ENCODE measurements at places on chromosomes 3 and 15.

- DNase-seq, result no peak
Measured at GRCh38 chr3:123072152-123072551, 5.3 kb downstream of the PDIA5 start.

DNA sequence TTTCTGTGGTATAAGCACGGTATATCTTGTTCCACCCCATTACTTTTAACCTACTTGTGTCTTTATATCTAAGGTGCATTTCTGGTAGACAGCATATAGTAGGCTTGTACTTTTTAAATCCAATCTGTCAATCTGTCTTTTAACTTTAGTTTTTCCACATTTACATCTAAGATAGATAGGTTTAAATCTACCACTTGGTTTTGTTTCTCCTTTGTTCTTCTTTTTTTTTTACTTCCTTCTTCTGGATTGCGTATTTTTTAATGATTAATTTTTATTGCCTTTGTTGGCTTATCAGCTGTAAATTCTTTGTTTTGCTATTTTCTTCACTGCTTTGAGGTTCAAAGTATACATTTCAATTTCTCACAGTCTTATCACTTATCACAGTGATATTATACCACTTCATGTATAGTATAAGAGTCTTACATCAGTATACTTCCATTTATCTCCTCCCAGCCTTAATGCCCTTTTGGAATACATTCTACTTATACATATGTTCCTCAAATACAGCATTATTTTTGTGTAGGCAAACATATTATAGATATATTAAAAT lies 31.0 kb downstream of the IQCB1 start:
- no peak for DNase-seq

DNA sequence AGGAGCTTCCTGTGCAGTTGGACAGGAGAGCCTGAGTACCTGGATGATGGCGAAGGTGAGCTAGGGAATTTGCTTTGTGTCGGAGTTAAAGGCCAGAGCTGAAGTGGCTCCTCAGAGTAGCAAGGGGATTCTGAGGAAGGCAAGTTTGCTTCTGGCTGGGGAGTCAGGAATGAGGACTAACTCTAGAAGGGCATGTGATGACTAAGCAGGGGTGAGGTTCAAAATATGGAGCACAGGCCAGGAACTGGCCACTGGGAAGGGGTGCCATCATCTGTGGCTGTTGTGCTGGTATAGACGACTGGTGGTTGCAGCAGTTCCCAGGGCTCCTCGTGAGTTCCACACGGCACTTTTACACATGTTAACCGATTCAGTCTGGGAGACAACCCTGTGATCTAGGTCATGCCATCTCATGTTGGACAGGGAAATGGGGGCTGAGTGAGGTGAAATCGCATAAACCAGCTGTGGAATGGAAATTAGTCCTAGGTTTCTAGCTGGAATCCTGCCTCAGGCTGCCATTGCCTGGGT lies 100.8 kb downstream of the EEFSEC start:
- DNase-seq, result no peak

DNA sequence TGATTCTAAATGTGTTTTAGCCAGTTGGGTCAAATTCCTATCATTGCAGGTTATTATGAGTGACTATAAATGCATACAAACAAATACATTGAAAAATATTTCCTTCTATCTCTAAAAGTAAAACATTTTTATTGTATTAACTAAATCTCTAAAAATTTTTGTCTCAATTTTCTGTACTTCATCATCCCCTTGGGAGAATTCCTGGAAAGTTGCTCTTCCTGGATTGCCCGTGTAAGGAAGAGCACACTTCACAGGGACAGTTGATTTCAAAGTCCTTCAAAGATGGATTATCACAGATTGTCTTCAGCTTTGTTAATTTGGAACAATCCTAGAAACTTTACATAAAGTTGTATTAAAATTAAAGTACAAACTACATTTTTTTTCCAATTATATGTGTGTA lies 595.6 kb downstream of the ROBO1 start:
- DNase-seq, result no peak

DNA sequence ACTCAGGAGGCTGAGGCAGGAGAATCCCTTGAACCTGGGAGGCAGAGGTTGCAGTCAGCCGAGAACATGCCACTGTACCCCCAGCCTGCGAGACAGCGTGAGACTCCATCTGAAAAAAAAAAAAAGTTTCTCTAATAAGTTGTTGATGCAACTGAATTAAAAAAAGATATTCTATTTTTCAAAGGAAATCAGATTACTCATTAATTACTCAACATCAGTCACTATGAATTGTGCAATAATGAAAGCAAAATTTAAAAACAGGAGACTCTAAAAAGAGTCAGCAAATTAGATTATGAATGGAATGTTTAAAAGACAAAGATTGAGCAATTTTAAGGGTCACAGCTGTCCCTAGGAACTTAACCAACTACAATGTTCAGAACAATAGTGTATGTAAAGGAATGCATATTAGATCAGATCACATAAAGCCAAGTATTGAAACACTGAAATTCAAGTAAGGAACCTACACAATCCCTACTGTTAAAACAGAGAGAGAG lies 60.2 kb upstream of the SLC4A7 start:
- no peak for DNase-seq

DNA sequence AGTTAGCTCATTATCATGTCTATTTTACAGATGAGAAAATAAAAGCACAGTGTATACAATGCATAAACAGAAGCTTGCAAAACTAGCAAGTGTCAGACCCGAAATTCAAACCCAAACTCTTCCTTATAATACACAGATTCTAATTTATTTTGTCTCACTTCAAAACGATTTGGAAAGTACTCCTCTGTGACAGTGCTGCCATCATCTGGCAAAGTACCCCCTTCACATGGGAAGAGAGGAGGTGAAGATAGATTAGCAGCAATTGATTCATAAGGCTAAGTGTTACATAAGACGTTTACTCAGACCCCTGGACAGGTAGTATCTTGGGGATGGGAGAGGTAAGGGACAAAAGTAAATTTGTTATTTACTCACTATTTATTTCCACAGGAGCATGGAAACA lies 744.0 kb upstream of the SGO1 start:
- no peak for DNase-seq

- no peak for DNase-seq
Measured at GRCh38 chr15:80659375-80659774, 35.7 kb upstream of the ABHD17C start.

DNA sequence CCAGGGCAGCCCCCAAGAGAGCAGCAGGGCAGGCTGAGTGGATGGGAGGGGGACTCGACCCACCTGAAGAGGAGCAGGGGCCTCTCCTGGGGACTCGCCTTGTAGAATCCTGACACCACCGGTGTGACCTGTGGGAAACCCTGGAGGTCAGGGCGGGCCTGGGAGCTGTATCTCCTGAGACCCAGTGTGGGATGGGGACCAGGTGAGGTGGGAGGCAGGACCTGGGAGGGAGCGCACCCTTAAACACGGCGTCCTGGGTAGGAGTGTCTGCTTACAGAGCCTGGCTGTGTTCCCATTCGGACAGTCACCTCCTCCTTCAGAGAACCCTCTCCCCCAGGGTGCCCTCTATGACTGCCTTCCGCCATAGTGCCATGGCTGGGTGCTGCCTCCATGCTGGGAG lies 27.1 kb downstream of the C15orf39 start:
- DNase-seq, result no peak

DNA sequence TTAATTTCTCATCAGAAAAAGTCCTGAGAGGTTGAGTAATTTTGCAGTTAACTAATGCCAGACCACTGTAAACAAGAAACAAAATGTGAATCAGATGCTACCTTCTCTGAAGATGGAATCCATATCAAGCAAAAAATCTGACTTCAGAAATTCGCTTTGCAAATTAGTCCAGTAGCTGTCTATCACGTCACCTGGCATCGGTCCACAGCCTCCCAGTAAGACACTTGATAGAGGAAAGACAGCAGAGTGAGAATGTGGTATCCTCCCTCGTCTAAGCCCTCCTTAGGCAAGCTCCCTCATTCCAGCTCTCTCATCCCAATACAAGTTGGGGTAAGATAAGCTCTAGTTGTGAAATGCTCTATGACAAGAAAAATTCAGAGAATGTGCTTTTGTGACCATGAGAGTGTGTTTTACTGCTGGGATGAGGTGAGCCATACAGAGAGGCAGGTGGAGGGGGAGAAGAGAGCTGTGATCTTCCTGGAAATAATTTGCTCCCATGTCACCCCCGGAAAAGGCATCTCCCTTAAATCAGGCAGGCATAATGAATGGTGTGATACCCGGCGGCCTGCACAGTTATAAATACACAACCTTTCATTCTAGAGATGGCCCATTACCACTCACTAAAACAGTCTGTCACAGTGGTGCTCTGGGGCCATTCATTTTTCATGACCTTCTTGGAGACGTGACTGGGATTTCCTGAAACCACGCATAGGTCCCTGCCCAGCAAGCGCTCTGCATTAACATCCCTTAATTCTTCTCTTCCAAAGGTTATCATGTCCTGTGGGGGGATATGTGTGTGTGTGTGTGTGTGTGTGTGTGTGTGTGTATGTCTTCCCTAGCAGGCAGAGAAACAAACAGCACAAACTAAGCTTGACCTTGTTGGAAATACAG lies 602.0 kb upstream of the KCNMB2 start:
- DNase-seq, result peak; percentile 73

DNA sequence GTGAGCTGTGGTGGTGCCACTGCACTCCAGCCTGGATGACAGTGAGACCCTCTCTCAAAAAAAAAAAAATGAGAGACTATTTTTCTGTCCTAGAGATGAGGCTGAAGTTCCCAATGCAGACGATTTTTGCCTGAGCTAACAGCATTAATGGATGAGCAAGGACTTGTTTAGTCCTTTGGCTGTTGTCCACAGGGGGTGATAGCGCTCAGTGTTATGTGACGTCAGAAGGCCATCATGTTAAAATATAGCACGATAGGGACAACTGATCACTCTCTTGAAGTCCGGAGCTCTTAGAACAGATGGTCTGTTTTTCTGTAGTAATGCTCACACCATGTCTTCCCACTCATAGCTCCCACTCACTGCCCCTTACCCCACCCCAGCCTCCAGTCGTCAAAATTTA lies 6.8 kb downstream of the TRNT1 start:
- DNase-seq, result no peak

GRCh38 chr3:63582943-63583500 lies 69.5 kb upstream of the SNTN start:
- no peak for DNase-seq

- no peak for DNase-seq
Measured at GRCh38 chr3:123728014-123728413, 143.2 kb upstream of the HACD2 start.

GRCh38 chr3:117790235-117790987 lies 1080.8 kb downstream of the TUSC7 start:
- DNase-seq, result no peak

- DNase-seq, result no peak
Measured at GRCh38 chr3:134333522-134334181, 40.6 kb downstream of the AMOTL2 start.

GRCh38 chr15:78906316-78906620 lies 33.6 kb downstream of the MORF4L1 start:
- no peak for DNase-seq

- no peak for DNase-seq
Measured at GRCh38 chr15:59364248-59364647, 8.4 kb downstream of the MYO1E start.

GRCh38 chr15:31870328-31871165 lies 159.8 kb upstream of the CHRNA7 start:
- peak; percentile 73 for DNase-seq

- no peak for DNase-seq
Measured at GRCh38 chr3:13556917-13557316, 8.0 kb downstream of the FBLN2 start.

- DNase-seq, result no peak
Measured at GRCh38 chr3:121698901-121699300, 38.2 kb upstream of the HCLS1 start.
